Stimulated activated CD8-positive, alpha-beta memory T cell treated with anti-CD3 and anti-CD28 coated beads, Interleukin-7, amount 100 ng/mL, for 1 hour (primary cell): ENCODE measurements at places on chromosomes 12 and 14.

DNA sequence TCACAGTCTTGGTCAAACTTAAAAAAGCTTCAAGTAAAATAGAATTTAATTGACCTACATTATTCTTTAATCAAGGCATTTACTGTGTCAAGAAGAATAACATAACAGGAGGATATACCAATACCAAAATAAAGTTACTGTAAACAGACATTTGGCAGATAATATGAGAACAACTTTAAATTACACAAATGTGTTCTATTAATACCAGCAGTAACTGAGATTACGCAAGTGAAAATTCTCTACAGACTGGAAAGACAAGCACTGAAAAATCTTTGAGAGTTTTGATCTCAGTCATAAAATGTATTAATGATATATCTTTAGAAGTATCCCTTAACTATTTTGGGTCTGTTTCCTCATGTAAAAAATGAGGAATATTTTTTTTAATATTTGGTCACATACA is 169.2 kb upstream of the SOX5 start:
- no peak for DNase-seq

GRCh38 chr14:103073367-103073875 is 10.6 kb upstream of the LBHD2 start:
- DNase-seq = no peak

DNA sequence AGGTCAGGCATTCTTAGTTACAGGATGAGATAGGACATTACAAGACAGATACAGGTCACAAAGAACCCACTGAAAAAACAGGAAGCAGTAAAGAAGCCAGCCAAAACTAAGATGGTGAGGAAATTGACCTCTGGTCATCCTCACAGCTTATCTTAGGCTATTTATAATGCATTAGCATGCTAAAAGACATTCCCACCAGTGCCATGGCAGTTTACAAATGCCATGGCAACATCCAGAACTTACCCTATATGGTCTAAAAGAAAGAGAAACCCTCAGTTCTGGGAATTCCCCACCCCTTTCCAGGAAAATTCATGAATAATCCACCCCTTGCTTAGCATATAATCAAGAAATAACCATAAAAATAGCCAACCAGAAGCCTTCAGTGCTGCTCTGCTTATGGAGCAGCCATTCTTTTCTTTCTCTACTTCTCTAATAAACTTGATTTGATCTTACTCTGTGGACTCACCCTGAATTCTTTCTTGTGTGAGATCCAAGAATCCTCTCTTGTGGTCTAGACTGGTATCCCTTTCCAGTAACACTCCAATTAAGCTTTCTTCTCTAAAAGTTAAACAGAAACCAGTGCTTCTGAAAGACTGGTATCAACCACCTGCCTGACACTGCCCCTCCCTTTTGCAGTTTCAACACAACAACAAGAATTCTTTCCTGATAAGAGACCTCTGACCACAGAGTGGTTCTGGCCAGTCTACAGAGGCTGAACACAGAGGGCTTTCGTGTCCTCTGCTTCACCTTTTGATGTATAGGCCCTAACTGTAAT is 86.9 kb downstream of the BCAT1 start:
- DNase-seq = no peak

GRCh38 chr12:29707846-29708245 is 75.9 kb downstream of the TMTC1 start:
- DNase-seq = no peak

DNA sequence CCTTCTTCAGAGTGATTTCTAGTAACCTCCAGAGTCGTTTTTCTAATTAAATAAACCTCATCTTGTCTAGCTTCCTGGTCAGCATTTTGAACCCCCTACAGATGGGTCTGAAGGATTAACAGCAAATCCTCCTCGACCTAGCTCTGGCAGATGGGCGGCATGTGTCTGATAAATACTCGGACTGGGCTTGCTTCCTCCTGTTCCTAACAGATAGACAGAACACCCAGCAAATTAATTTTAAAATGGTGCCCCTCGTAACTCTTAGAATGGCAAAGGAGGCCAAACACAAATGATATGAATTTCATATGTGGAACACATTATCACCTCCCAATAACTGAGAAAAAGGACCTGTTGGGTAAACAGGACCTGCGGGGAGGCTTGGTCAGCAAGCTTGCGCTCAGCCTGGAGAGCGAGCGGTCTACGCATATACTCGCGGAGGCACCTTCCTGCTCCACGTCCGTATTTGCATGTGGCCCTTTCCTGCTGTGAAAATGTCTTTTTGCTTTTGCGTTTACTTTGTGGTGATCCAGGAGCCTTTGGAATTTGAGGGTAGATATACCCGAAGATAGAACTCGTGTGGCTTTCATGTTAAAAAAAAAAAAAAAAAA is 79.6 kb downstream of the OTX2 start:
- DNase-seq = no peak

- DNase-seq = no peak
Observed at GRCh38 chr12:130074661-130075406, 87.4 kb upstream of the FZD10 start.

DNA sequence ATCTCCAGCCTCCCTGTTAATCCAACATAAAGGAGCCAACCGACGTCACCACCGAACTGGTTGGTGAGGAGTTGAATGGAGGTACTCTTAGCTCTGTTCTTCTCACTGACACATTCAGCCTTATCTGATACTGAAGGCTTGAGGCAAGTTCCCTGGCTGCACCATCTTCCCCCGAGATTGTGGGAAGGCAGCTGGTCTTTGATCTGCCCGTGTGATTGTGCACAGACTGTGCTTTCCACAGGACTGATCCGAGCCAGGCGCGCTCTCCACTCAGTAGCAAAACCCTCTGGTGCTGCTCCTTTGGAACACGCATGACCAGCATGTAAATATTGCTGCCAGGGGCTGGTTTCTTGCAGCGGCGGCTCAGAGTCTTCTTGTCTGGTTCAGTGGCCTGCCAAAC is 30.1 kb upstream of the DLK1 start:
- DNase-seq = no peak

DNA sequence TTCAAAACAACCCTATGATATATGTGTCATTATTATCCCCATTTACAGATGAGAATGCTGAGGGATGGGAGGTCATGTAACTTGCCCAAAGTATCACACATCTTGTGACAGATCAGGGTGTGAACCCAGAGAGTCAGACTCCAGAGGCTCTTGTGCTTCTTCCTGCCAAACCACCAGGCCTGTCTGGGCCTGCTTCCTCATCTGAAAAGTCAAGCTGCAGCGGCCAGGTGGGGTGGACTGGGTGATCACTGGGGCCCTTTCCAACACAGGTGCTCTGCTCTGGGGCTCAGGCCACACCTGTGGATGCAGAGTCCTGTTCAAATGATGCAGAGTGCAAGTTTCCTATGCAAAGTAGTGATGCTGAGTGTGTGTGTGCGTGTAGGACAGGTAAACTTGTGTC is 26.7 kb downstream of the TSPAN11 start:
- no peak for DNase-seq

DNA sequence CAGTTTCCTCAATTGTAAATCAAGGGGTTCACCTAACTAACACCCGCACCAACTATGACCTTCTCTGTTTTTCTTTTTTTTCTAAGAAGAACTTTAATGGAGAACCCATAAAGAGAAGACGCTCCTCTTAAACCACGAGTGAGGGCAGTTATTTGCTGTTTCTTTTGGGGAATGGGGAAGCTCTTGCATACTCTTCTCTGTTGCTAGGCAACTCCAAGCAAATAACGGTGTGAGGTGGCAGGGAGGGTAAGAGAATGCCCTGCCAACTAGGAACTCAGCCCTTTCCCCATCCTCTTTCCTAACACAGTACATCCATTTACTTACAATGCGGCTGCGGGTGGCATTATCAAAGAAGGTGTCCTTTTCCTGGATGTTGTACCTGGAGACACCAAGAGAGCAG is 114.9 kb downstream of the ANO2 start:
- DNase-seq = no peak

DNA sequence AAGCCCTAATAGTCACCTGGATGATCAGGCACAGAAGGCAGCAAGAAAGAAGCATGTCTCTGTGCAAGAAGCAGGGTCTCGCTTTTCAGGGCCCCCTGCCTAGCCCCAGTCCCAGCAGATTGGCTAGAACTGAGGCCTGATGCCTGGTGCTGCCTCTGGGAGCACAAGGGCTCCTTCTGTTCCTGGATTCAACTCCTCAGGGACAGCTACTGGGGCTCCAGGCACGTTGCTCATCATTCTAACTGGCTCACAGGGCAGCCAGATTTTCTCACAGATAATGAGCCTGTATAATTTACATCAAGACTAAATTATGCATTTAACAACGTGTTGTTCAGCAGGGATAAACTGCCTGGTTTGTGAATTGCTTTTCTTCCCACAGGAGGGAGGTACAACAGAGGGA is 106.5 kb upstream of the PLXNC1 start:
- DNase-seq = no peak

DNA sequence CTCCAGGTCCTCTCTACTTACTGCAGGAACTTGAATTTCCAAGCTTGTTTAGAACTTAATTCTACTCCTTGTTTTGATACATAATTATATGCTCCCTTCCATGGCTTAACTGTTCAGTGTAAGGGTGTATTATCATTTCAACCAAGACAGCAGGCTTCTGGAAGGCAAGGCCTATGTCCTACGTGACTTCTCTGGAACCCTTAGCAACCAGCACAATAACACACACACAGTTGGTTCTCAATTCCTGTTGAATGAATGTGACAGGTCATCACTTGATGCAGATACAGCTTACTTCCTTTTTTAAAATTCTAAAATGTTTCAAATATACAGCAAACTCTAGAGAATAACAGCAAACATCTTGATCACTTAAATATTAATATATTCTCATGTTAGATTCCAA is 77.7 kb upstream of the COCH start:
- no peak for DNase-seq

GRCh38 chr12:1607940-1608712 is 13.7 kb upstream of the FBXL14 start:
- DNase-seq = no peak

DNA sequence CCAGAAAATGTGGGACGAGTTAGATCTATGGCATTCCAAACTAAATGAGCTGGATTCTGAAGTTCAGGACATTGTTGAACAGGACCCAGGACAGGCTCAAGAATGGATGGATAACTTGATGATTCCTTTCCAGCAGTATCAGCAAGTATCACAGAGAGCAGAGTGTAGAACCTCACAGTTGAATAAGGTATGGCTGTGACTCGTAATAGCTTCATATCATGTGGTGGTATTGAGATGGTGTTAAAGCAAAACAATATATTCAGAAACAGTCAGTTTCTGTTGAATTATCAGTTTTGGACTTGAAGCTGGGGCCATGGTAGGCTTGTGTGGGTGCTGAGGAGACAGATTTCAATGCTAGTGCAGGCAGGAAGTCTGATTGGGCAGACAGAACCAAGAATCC is 213.7 kb downstream of the ESR2 start:
- DNase-seq = no peak

GRCh38 chr14:95701846-95702221 is 12.1 kb downstream of the TCL1A start:
- no peak for DNase-seq

GRCh38 chr12:113689047-113689610 is 217.5 kb upstream of the LHX5 start:
- no peak for DNase-seq

DNA sequence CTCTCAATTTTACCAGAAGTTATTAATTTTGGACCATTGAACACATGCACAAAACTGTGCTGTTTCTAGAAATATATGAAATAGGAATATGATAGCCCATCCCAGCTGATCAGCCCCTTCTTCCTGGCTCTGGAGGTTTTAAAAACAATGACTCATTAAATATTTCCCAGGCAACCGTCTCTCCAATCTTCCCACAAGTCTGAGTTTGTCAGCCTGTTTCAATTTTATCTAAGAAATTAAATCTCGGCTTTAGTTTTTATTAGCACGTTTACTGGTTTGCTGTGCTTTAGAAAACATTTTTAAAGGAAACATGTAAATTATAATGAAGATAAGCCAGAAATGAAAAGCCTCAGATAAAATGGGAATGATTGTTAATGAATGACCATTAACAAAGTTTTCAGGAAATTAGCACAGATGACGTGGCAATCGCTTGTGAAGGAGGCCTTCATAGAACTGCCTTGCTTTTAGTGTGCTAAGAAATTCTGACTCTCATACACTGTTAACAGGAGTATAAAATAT is 89.3 kb upstream of the RAP1B start:
- DNase-seq = no peak

- no peak for DNase-seq
Observed at GRCh38 chr12:95637471-95638155, 86.3 kb upstream of the USP44 start.

DNA sequence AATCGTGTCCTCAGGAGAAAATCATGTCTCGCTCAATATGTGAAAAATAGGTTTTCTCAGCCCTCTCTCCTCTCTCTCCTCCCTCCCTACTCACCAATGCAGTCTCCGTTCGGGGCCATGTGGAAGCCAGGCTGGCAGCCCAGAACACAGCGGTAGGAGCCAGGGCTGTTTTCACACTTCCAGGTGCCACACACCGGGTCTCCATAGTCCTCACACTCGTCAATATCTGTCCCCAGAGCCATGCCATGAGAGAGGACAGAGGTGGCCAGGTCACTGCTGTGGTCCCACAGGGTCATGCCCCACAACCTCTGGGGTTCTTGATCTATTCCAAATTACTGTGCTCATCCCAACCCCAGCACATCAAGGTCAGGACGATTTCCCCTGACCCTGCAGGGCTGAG is 13.5 kb downstream of the ISCA2 start:
- DNase-seq = no peak

DNA sequence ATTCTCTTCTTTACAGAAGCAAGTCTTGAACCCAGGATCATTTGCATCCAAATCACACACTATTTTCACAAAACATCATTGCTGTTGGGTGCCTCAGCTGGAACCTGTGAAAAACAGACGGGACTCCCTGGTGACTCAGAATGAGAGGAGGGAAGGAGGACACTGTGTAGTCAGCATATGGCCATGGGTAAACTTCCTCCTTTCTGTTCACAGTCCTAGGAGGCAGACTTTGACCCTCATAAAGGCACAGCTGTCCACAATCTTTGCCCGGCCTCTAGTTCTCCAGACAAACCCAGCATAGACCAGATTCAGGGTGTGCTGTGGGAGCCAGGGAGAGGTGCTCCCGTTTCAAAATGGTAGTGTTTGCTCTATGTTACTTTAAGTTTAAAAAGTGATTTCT is 62.0 kb downstream of the DYRK2 start:
- no peak for DNase-seq

GRCh38 chr14:65658202-65658601 is 245.7 kb downstream of the FUT8 start:
- DNase-seq = no peak

DNA sequence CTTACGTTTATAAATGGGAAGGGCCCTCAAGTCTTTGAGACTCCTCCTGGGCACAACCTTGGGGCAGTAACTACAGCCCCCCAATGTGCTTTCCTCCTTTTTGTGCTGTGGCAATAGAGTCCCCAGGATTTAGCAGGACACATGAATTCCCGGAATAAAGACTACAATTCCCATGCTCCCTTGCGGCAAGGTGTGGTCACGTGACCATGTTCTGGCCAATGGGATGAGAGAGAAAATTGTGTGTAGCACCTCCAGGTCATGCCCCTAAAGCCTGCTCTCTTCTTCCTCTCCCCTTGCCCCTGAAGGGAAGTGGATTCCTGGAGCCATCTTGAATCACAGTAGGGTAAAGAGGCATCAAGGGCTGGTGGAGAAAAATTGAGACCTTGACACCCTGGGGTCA is 295.1 kb upstream of the SFSWAP start:
- DNase-seq = no peak
